ENCODE measurements at places on chromosomes 7 and 10. TPM values are rescaled to one million over a fixed set of nuclear protein-coding genes. Genes with fewer than 3 reads are reported as not detected.

The DOCK4 gene
- total RNA-seq, result 0.44 TPM

The GPER1 gene
- total RNA-seq, result not detected

The HTR5A gene
- total RNA-seq, result not detected

The HSPA12A gene
- 0.05 TPM for total RNA-seq

The CC2D2B gene
- total RNA-seq, result 0.76 TPM

The TAC1 gene
- total RNA-seq, result not detected

The ASZ1 gene
- not detected for total RNA-seq

The PODXL gene
- 1.1 TPM for total RNA-seq

Measured in T-helper 1 cell treated with Interleukin-12 subunit alpha and Interleukin-12 subunit beta and Interleukin-4 antibody, amounts not matched to agents 30 ng/mL and 1 ng/mL, for 36 hours (primary cell).